ENCODE measurements at places on chromosomes 4 and X. TPM values are rescaled to one million over a fixed set of nuclear protein-coding genes. Genes with fewer than 3 reads are reported as not detected.
A peak's percentile ranks its signal among the peaks of the same experiment; 100 is the strongest.

DNA sequence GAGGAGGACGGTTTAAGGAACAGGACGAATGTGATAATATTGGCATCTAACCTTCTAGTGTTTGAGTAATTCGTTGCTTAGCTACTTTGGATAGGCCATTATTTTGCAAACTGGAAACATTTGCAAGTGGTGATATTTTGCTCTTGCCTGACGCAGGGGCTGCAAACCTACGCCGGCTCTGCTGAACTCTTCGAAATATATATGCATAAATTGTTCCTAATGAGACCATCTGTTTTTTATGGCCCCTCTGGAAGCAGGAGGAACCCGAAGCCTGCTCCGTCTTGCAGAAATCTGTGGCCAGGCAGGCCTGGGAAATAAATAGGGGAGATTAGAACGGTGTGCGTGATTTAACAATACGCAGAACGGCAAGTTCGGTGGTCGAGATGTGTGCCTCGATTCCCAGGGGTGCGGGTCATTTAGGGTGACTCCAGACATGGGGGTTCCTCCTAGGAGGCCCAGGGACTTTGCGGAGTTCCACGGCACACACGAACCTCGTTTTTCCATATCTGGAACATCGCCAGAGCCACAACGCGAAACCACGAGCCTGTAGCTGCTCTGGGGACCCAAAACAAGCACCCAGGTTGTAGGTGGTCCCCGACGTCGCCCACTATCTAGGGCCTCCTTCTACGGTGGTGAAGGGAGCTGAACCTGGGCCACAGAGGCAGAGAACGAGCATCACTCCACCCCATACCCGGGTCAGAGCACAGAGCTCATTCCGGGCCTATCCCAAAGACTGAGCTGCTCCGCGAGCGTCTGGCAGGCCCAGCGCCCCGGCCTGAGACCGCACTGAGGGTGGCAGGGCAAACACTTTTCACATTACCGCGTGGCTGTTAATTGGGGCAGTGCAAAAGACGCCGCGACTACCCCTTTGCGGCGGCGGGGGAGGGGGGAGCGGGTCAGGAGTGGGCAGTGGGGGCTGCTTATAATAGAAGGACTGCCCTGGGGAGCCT lies 89.7 kb downstream of the BCOR start:
- no peak for DNase-seq

DNA sequence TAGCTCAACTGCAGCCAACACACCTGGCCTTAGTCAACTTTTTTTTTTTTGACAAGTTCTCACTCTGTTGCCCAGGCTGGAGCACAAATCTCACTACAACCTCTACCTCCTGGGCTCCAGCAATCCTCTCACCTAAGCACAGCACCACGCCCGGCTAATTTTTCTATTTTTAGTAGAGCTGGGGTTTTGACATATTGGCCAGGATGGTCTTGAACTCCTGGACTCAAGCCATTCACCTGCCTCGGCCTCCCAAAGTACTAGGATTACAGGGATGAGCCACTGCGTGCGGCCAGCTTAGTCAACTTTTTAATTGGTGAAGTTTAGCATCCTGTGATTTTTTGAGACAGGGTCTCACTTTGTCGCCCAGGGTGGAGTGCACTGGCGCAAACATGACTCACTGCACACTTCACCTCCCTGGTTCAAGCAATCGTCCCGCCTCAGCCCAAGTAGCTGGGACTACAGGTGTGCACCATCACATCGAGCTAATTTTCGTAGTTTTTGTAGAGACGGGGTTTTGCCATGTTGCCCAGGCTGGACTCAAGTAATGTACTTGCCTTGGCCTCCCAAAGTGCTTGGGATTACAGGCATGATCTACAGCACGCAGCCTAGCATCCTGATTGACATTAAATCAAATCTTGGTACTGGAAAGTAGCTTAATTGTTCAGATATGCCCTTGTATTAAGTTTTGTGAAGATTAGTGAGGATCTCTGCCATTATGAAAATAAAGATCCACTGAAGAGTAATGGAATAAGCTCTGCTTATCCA lies 8.3 kb downstream of the HNRNPDL start:
- DNase-seq = no peak

DNA sequence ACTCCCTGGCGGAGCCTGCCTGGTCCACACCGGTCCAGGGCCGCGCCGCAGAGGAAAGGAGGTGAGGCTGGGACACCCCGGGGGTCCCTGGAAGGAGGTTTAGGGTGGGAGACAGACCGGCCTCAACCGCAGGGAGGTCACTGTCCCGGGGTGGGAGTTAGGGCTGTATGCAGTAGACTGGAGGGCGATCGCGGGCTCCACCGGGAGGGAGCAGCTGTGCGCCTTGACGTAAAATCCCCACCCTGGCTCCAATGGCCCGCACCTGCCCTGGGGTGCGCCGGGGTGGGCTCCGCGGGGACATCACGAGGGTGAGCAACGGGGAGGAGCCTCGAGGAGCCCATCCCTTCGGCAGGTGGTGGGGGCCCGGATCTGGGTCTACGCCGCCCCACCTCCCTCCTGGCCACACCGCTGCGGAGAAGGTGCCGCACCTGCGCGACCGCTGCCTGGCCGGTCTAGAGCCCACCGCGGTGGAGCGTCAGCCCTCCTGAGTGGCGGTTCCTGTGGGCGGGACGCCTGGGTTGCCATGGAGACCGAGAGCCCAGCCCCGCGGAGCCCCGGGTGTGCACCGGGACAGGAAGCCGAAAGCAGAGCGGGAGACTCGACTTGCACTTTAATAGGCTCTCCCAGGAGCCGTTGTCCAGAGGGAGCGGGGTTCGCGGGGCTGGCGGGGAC lies 105.1 kb downstream of the ADRA2C start:
- peak; percentile 12 for DNase-seq

DNA sequence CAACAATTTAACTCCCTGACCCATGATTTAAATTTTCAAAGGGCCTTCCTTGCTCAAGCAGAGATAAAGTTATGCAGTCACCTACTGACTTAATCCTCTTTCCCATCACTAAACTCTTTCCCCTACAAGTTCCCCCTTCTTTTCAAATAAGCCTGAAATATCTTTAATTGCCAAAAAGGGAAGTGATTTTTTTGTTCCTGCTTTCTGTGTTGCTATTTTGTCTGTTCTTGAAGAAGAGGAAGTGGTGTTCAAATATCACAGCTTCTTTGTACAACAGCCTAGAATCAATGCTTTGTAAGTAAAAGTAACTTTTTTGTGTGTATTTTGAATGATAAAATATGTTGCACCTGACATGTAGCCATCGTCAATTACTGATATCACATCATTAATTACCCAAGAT lies 595.9 kb downstream of the CENPC start:
- no peak for DNase-seq

The SLC9B1 gene
- not detected for total RNA-seq

The FDCSP gene
- total RNA-seq = not detected

The DUSP9 gene
- total RNA-seq = 2.5 TPM

The SMIM31 gene
- total RNA-seq = not detected

The SCFD2 gene
- 23.5 TPM for total RNA-seq

The YY2 gene
- not detected for total RNA-seq

Measured in G401 (cell line).